Stimulated activated CD4-positive, alpha-beta T cell treated with anti-CD3 and anti-CD28 coated beads, Interleukin-4, amount 100 ng/mL, for 24 hours (primary cell): ENCODE measurements at places on chromosomes 7 and 10.

- no peak for DNase-seq
These were observed 308.4 kb upstream of the POM121L12 start for GRCh38 chr7:52726986-52727385.

DNA sequence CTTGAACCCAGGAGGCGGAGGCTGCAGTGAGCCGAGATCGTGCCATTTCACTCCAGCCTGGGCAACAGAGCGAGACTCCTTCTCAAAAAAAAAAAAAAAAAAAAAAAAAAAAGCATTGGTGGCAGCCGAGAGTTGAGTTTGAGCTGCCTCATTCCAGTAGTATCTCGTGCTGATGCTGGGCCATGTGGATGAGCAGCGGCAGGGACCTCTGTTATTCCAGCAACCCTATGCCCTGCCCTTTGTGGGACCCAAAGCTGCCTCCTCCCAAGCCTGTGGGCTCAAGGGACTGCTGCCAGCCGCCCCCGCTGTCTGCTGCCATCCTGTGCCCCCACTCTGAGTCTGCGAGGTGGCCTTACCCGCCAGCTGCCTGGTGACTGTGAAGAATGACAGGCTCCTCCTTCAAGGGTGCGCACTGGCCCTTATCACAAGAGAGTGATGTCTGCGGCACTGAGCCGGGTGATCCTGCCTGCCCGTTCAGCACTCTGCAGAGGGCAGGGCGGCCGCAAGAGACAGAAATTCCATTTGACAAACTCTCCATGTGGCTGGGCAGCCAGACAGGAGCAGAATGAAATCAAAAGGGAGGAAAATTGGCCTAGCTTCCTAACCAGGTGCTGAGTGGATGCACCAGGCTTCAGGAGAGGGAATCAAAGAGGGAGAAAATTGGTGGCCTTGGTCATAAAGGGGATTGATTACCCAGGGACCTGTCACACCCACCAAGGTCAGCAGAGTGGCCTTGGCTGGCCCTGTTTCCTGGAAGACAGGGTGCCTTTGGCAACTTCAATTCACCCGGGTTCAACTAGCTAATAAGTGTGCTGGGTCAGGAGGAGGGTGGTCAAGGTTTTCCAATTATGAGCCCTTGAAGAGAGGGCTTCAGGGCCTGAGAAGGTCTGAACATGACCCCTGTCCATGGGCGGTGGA lies 65.3 kb upstream of the ZMIZ1 start:
- no peak for DNase-seq

DNA sequence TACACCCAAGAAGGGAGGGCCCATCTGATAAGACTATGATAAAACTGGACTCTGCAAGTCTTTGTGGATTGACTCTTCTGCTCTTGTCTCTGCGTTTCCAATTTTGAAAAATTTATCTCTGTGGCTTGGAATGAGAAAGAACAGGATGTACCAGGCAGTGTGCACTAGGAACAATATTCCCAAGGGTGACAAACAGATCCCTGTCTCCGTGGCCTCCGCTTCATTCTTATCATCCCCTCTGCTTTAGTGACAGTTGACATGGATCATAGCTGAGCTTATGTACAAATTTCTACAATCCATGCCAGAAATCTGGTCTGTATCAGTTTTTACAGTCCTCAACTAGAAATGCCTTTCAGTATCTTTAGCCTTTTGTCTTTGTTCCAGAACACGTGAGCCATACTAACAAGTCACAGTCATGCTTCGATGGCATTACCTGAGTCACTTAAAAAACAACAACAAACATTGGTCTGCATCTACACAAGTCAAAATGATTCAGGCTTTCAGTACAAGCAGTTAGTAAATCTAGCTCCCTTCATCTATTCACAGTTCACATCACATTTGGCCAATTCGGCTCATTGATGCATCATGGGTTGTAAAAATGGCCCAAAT lies 393.6 kb upstream of the CELF2 start:
- no peak for DNase-seq

DNA sequence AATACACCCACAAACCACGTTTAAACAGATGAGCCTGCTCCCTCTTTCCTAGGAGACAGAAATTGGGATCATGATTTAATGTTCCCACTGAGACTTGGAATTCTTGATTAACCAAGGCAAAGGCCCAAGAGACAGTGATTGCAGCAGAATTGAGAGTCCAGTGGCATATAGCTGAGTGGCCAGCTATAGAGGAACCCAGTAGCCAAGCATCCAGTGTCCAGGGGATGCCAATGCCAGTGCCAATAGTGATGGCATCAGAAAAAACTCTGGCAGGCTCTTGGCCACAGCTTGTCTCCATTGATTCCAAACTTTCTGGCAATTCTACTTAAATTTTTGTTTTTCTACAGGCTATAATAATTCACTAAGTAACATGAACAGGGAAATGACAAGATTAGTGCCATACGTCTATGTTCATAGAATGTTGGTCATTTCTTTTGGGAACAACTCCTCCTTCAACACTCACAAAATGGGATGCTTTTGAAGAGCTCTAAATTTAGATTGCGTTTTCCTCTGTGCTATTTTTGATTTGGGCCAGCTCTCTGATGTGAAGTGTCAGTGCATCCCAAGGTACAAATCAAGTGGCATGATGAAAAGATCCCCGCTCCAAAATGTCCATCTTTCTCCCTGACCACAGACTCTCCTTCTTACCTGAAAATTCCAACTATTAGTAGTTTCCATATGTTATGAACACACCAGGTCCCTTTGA lies 83.1 kb upstream of the A1CF start:
- no peak for DNase-seq

- DNase-seq = peak; percentile 45
These were observed 510 bp downstream of the ZSWIM8 start for GRCh38 chr10:73785721-73786511.

GRCh38 chr10:120437541-120437940 lies 19.5 kb upstream of the PLPP4 start:
- no peak for DNase-seq

DNA sequence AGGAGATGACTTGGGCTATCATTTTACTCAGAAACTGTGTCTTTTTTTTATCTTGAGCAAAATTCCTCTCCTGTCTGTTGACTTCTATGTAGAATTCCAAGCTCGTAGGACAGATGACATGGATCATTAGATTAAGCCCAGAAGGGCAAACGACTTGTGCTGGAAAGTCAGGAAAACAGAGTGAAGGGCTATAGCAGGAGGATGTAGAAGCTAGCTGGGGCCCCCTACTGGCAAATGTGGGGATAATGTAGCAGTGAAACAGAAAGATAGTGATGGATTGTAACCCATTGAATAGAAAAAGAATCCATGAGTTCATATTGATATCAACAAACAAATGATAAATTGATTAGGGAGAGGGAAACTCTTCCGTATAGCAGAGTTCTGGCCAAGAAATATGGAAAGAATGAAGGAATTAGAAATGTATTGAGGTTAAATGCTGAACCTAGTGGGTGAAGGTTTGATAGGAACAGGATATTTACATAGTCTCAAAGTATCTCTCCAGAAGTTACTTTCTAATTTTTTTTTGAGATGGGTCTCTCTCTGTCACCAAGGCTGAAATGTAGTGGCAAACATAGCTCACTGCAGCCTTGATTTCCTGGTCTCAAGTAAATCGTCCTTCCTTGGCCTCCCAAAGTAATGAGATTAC lies 103.6 kb downstream of the LYZL1 start:
- DNase-seq = peak; percentile 32

DNA sequence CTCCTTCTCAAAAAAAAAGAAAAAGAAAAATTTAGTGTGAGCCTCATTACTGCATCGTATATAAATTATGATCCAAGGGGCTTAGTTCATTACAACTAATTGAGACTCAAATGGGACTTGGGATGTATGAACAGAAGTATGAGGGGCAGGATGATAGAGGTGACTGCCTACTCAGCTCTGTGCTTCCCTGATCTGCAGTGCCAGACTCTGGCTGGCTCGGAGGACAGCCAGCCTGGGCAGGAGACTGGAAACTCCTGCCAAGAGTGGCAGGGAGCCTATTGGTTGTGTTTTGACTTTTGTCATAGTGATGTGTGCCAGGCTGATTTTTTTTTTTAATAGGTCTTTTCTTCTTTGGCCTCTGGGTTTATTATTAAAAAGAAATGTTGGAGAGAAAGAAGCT lies 73.8 kb upstream of the GTF2IRD1 start:
- no peak for DNase-seq

- DNase-seq = no peak
These were observed 30.7 kb downstream of the TECTB start for GRCh38 chr10:112313911-112314310.

- no peak for DNase-seq
These were observed 104.9 kb downstream of the CREB5 start for GRCh38 chr7:28517206-28517605.

DNA sequence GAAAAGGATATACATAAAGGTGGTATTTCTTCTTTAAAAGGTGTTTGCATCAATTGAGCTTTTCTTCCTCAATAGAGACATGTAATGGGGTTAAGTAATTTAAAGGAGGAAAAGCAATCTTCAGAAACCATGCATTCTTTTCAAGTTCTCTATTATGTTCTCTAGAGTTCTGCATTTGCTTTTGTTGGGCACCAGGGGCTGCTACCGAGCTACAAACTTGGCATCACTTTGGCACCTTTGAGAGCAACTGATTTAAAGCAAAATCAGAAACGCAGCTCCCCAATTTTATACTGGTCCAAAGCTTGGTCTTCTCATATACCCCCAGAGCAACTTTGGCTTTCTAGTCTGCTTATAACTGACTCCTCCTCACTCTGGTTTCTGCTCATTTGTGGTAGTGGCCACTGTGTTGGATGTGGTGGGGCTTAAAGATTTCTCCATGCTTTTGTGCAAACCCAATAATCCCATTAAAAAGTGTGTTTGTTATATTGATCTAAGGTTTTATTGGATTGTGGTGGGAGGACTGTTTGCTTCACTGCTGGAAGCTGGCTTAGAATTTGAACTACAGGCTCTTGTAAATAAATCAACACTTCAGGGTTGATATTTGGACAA lies 712.1 kb downstream of the PHTF2 start:
- no peak for DNase-seq

- no peak for DNase-seq
These were observed 233.6 kb upstream of the BMPER start for GRCh38 chr7:33671531-33672262.

DNA sequence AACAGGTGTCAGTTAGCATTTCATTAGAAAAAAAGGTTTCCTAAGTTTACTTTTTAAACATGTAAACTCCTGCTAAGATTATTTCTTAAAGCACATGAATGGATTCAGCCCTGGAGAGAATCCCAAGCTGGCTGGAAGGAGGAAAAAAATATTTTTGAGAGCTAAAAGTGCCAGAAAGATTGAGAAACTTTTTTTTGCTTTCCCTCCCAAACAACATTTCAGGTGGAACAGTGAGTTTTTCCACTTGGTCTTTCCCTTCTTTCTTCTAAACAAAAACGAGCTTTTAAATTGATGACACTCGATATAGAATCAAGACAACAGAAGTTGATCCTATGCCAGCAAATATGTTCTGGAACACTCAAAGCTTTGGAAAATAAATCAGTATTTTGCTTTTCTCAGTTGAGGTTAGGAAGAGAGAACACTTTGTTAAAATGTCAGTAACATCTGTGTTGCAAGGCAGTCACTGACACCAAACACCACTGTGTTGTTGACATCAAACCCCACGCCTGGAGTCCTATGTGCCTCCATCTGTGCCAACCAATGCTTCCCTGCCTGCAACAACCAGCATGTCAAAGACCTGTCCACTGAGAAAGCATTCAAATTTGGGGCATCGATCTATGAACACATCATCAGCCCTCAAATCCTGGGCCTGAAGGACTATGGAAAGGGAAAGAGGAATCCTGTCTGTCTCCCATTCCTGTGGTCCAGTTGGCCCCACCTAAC lies 22.9 kb upstream of the INSIG1 start:
- DNase-seq = no peak

- no peak for DNase-seq
These were observed 1.2 kb upstream of the MAP3K8 start for GRCh38 chr10:30432622-30433305.

- DNase-seq = no peak
These were observed 99.2 kb downstream of the DLG5 start for GRCh38 chr10:77827366-77827765.

GRCh38 chr10:47331491-47331890 lies 9.2 kb downstream of the GDF2 start:
- DNase-seq = no peak

- DNase-seq = no peak
These were observed 94.4 kb downstream of the PODXL start for GRCh38 chr7:131462059-131462458.

DNA sequence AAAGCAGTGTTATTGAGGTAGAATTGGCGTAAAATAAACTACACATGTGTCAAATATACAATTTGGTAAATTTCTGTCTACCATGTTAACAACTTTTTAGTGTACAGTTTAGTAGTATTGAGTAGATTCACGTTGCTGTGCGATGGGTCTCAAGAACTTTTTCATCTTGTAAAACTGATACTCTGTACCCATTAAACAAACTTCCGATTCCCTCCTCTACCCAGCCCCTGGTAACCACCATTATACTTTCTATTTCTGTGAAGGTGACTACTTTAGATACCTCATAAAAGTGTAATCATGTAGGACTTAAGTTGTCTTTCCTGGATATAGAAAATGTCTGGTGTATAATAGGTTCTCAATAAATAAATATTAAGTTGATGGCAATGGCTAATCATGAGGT lies 408.5 kb upstream of the POT1 start:
- no peak for DNase-seq

GRCh38 chr7:27564881-27565482 lies 97.7 kb downstream of the HIBADH start:
- no peak for DNase-seq

- DNase-seq = no peak
These were observed 11.1 kb downstream of the H2BK1 start for GRCh38 chr7:151198945-151199848.

DNA sequence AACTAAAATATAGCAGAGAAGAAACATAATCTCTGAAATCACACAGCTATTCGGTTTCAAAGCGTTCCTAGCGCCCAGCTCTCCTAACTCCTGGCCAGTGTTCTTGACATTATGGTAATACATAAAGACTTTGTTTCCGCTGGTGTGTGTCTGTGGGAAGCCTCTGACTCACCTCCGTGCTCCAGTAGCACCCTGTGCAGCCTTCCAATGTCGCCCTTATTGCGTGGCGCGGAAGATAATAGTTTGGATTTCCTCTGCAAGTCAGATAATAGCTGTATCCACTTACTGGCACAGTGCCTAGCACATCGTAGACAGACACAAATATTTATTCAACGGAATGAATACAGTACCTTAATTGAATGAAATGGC lies 570 bp downstream of the BMS1 start:
- peak; percentile 29 for DNase-seq

DNA sequence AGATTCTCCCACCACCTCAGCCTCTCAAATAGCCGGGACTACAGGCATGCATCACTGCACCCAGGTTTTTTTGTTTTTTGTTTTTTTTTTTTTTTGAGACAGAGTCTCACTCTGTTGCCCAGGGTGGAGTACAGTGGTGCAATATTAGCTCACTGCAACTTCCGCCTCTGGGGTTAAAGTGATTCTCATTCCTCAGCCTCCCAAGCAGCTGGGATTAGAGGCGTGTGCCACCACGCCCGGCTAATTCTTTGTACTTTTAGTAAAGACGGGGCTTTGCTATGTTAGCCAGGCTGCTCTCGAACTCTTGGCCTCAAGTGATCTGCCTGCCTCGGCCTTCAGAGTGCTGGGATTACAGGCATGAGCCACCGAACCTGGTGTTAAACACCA lies 107.5 kb upstream of the KIF5B start:
- no peak for DNase-seq
